ENCODE measurements at places on chromosomes 5 and 9. TPM values are rescaled to one million over a fixed set of nuclear protein-coding genes. Genes with fewer than 3 reads are reported as not detected.

The PPP2CA gene
- 164 TPM for total RNA-seq

The PRR16 gene
- 1.2 TPM for total RNA-seq

The SGCD gene
- 0.05 TPM for total RNA-seq

The ENTPD2 gene
- total RNA-seq: not detected
